Activated CD4-positive, alpha-beta memory T cell treated with anti-CD3 and anti-CD28 coated beads for 36 hours (primary cell): ENCODE measurements at places on chromosomes 1 and 21. TPM values are rescaled to one million over a fixed set of nuclear protein-coding genes. Genes with fewer than 3 reads are reported as not detected.

DNA sequence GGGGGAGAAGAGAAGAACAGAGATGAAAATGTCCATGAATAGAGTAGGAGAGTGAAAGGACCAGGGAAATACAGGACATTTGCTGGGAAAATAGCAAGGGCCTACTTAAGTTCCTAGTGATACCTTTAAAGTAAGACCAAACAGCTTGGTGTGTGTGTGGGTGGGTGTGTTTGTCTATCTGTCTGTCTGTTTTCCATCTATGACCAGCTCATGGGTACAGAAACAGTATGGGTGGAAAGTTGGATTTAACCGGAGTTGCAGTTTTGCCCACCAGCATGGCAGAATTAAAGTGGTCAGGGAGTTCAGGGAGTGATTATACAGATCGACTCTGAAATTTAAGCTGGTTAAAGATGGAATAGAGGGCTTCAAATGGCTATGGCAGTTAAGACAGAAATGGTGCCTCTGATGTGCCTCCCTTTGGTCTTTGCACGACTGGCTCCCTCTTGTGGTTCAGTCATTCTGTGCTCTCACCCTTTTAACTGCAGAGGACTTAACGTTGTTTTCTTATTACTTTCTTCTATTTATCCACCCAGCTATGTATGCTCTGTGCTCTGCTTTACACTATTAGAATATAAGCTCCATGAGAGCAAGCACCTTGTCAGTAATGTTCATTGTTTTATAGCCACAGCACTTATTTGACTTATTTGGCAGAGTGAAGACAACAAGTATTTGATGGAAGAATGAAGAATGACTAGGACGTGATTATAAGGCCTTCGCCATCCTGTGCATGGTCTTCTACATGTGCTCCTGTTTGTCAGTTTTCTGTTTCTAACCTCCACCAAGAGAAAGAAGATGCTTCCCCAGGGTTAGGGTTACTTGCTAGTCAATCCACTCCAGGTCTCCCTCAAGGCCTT, 72.7 kb upstream of the AK4 start:
- H3K27ac ChIP-seq: no peak overlapping the region
- DNase-seq: peak; percentile 73
- no peaks in the 10 kb centered on the region for H3K36me3 ChIP-seq

GRCh38 chr1:26066857-26067256, 573 bp downstream of the TRIM63 start:
- no peak overlapping the region for H3K27ac ChIP-seq
- no peak overlapping the region for H3K4me3 ChIP-seq
- no peaks in the 10 kb centered on the region for H3K4me1 ChIP-seq
- no peak for DNase-seq
- no peaks in the 10 kb centered on the region for H3K27me3 ChIP-seq

The GBP1 gene
- 67.9 TPM for total RNA-seq

GRCh38 chr1:149845416-149845815, 54.0 kb upstream of the BOLA1 start:
- peaks cover 57% of the 10 kb centered on the region for H3K4me1 ChIP-seq
- H3K27me3 ChIP-seq: no peaks in the 10 kb centered on the region
- peaks cover 11% of the 10 kb centered on the region for H3K36me3 ChIP-seq
- DNase-seq: peak; percentile 24

- H3K36me3 ChIP-seq: no peaks in the 10 kb centered on the region
- no peak overlapping the region for H3K27ac ChIP-seq
- no peak overlapping the region for H3K4me3 ChIP-seq
- H3K27me3 ChIP-seq: no peaks in the 10 kb centered on the region
- no peak for DNase-seq
Measured at GRCh38 chr1:213826891-213827290, 160.9 kb upstream of the PROX1 start.

DNA sequence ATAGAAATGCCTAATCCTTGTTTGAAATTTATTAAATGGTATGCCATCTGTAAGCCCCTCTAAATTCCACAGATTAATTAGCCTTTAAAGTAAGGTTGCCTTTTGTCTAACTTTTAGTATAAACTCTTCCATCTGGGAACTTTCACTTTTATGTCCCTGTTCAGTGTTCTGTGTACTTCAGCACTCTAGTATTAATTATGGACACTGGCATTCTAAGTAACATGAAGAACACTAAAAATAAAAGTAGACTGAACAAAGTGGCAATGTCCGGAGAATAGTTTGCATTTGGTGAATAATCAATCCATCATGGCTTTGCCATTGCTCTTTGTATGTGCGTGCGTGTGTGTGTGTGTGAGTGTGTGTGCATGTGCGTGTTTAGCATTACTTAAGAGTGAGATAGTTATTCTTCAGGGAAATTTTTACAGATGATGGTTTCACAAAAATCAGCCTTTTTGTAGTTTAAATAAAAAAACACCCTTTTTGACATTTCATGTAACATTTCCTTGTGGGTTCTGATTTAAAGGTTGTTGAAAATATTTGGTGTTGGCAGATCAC, 51.1 kb downstream of the ATF6 start:
- no peak overlapping the region for H3K4me3 ChIP-seq
- H3K27me3 ChIP-seq: no peaks in the 10 kb centered on the region
- peaks cover 34% of the 10 kb centered on the region for H3K36me3 ChIP-seq
- H3K4me1 ChIP-seq: no peaks in the 10 kb centered on the region
- H3K27ac ChIP-seq: no peak overlapping the region
- no peak for DNase-seq

The C1QC gene
- not detected for total RNA-seq

- no peaks in the 10 kb centered on the region for H3K36me3 ChIP-seq
- no peak overlapping the region for H3K27ac ChIP-seq
- no peak for DNase-seq
- H3K27me3 ChIP-seq: no peaks in the 10 kb centered on the region
- H3K4me3 ChIP-seq: no peak overlapping the region
Measured at GRCh38 chr1:67948151-67949080, 102.0 kb downstream of the DIRAS3 start.

The CYP4A11 gene
- total RNA-seq: not detected

GRCh38 chr1:27567146-27567526, 36.8 kb downstream of the AHDC1 start:
- H3K4me1 ChIP-seq: peaks cover 12% of the 10 kb centered on the region
- no peaks in the 10 kb centered on the region for H3K27me3 ChIP-seq
- no peak for DNase-seq

The EVA1B gene
- 12.8 TPM for total RNA-seq

DNA sequence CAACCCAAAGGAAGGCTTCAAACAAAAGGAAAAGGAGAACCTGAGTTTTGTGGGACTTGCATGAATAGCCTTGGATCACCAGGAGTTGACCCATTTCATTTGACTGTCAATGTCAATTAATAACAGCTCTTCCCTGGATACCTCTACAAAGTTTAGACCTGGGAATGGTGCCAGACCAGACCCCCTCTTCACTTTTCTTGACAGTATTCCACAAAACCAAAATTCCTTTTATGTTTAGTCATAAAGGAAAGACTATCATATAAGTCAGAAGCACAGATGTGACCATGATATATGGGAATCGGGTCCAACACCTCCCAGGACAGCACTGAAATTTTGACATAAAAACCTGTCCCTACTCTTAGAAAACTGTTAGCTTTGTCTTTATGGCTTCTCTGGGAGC, 191.8 kb downstream of the LYPLAL1 start:
- DNase-seq: no peak
- no peak overlapping the region for H3K27ac ChIP-seq
- no peaks in the 10 kb centered on the region for H3K36me3 ChIP-seq
- no peaks in the 10 kb centered on the region for H3K4me1 ChIP-seq
- H3K27me3 ChIP-seq: no peaks in the 10 kb centered on the region

GRCh38 chr1:64683419-64683818, 61.5 kb upstream of the RAVER2 start:
- no peaks in the 10 kb centered on the region for H3K27me3 ChIP-seq
- H3K4me1 ChIP-seq: no peaks in the 10 kb centered on the region
- no peaks in the 10 kb centered on the region for H3K36me3 ChIP-seq
- DNase-seq: no peak

The ETV3L gene
- total RNA-seq: not detected

The DIO1 gene
- total RNA-seq: not detected

GRCh38 chr1:56561227-56562019, 17.9 kb downstream of the PLPP3 start:
- peaks cover 2% of the 10 kb centered on the region for H3K27me3 ChIP-seq
- H3K27ac ChIP-seq: no peak overlapping the region
- DNase-seq: no peak
- H3K4me3 ChIP-seq: no peak overlapping the region
- H3K4me1 ChIP-seq: no peaks in the 10 kb centered on the region

DNA sequence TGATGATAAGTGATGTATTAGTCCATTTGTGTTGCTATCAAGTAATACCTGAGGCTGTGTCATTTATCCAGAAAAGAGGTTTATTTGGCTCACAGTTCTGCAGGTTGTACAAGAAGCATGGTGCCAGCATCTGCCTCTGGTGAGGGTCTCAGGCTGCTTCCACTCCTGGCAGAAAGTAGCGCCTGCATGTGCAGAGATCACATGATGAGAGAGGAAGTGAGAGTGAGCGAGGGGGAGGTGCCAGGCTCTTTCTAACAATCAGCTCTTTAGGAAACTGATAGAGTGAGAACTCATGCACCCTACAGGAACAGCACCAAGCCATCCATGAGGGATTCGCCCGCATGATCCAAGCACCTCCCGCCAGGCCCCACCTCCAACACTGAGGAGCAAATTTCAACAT, 2.2 kb upstream of the FHAD1 start:
- H3K36me3 ChIP-seq: peaks cover 2% of the 10 kb centered on the region
- peaks cover 47% of the 10 kb centered on the region for H3K27me3 ChIP-seq
- no peak for DNase-seq
- H3K4me1 ChIP-seq: peaks cover 42% of the 10 kb centered on the region
- H3K4me3 ChIP-seq: no peak overlapping the region

GRCh38 chr1:182181167-182181572, 119.7 kb upstream of the ZNF648 start:
- no peak for DNase-seq
- H3K4me1 ChIP-seq: no peaks in the 10 kb centered on the region
- H3K4me3 ChIP-seq: no peak overlapping the region
- peaks cover 9% of the 10 kb centered on the region for H3K27me3 ChIP-seq
- H3K36me3 ChIP-seq: no peaks in the 10 kb centered on the region

The SMCP gene
- not detected for total RNA-seq

DNA sequence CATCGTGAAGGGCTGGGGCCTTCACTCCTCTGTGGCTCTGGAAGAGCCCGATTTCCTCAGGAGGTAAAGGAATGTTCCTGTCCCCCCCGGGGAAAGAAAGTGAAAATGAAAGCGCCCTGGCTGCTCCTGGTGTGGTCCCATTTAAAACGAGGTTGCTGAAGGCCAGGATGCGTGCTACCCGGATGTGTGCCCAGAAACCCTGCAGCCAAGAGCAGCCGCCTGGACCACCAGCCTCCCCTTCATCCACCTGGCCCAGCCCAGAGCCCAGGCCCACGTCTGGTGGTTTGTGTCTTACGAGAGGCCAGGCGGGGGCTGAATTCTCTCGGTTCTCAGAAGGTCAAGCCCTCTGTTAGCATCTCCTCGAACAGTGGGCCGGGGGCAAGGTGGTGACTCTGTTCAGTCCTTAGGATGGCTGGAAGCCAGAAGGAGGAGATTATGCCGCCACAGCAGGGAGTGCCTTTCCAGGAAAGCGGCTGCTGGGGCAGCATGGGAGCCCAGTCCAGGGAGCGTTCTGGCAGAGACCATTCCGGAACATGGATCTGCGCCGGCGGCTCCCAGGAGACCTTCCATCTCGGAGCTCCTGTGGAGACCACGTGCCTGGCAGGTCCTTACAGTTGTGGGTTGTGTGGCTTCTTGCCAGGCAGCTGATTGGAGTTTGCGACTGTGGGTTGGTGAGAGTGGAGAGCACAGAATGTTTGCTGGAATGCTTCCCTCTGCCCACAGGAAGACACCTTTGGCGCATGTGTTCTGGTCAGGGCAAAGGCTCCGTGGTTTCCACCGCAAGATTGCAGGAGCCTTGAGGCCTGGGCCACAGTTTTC, 1.4 kb downstream of the GUK1 start:
- H3K4me1 ChIP-seq: peaks cover 27% of the 10 kb centered on the region
- H3K36me3 ChIP-seq: peaks cover 11% of the 10 kb centered on the region
- H3K27ac ChIP-seq: peak overlapping the region; percentile 96

DNA sequence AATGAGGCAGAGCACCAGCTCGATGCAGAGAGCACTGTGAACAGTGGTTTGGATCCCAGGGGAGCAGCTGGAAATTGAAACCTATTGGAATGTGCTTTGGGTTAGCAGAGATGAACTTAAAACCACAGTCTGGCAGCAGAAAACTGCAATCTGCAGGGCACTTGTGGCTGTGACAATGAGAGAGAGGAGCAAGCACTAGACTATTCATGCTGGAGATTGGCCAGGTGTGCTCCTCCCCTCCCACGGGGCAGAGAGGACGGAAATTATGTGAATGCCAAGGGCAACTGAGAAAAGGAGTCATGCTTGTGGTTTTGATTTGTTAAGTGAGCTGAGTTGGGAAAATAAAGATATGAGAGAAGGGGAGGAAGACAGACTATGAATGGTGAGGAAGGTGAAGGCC, 38.1 kb downstream of the HSD3B2 start:
- no peaks in the 10 kb centered on the region for H3K27me3 ChIP-seq
- DNase-seq: peak; percentile 27
- no peaks in the 10 kb centered on the region for H3K4me1 ChIP-seq
- no peaks in the 10 kb centered on the region for H3K36me3 ChIP-seq

The F13B gene
- total RNA-seq: not detected

DNA sequence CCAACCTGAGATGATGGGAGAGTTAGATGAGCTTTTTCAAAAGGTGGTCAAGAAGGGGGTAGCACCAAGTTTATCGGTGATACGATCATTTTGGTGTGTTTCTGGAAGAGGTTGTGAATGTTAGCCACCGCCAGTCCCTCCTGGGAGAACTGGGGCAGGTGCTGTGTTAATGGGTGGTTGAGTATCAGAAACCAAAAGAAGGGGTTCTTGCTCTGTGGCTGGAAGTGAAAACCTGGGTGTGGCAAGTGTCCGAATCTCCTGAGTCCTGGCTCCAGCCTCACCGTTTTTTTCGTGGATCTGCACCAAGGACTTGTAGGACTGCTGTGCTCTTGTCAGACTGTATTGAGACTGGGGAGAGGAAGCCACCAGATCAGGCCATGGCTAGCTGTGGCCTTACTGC, 7.8 kb downstream of the UBE2Q1 start:
- H3K27me3 ChIP-seq: no peaks in the 10 kb centered on the region
- H3K27ac ChIP-seq: peak overlapping the region; percentile 21
- no peak overlapping the region for H3K4me3 ChIP-seq
- H3K36me3 ChIP-seq: peaks cover 50% of the 10 kb centered on the region

GRCh38 chr1:9340172-9340854, 47.6 kb downstream of the SPSB1 start:
- no peak overlapping the region for H3K4me3 ChIP-seq
- no peak for DNase-seq
- H3K36me3 ChIP-seq: no peaks in the 10 kb centered on the region
- no peak overlapping the region for H3K27ac ChIP-seq

DNA sequence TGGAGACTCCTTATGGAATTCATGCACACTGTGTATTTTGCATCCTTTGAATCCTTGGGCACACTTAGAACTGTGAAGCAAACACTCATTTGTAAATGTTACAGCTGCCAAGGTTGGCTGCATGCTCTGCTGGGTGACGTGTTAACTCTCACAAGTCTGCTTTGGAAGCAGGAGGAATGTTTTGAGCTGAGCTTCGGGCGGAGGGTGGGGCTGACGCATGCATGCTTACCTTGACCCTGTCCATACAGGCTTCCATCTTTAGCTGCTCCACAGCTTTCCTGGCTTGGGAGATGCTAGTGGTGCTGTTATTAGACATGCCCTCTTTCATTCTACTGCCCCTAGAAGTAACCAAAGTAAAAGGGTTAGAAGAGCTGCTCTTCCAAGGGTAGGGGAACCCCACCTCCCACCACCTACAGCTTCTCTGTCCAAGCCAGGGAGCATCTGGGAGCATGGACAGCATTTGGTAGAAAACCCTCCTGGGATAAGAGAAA, 66.0 kb downstream of the GNG4 start:
- H3K4me1 ChIP-seq: no peaks in the 10 kb centered on the region
- H3K4me3 ChIP-seq: no peak overlapping the region
- H3K27ac ChIP-seq: no peak overlapping the region
- DNase-seq: no peak
- no peaks in the 10 kb centered on the region for H3K36me3 ChIP-seq
- H3K27me3 ChIP-seq: peaks cover 11% of the 10 kb centered on the region
